ENCODE measurements at places on chromosomes 6 and 20.

DNA sequence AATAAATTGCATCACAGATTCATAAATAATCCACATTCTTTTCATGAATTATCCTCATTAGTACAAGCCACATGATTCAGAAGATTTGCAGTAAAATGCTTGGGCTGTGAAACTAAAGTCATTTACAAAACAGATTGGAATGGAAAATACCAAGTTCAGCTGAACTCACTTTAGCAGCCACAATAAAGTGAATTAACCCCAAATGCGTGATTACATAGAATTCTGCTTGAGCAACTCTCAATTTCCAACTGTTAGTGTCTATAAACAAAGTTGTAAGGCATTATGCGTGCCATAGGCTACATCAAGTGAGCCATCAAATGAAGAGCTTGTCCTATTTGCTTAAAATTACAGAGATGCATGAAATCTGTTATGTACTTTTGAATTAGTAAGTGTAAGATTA lies 60.4 kb upstream of the GFRAL start:
- DNase-seq = no peak

DNA sequence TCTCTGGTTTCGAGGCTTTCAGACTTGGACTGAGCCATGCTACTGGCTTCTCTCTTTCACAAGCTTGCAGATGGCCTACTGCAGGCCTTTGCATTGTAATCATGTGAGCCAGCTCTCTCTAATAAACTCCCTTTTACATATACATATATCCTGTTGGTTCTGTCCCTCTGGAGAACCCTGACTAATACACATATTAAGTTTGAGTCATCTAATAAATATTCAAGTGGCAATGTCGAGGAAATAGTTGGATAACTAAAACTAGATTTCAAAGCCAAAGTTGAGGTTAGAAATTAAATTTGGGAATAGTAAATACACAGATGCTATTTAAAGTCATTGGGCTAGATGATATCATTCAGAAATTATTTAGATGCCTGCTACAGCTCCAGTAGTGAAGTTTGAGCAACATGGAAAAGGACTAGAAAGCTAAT lies 1343.4 kb downstream of the GRIK2 start:
- DNase-seq = no peak

GRCh38 chr20:48740292-48740649 lies 87.5 kb downstream of the PREX1 start:
- no peak for DNase-seq

- no peak for DNase-seq
Observed at GRCh38 chr6:33935439-33936080, 131.8 kb upstream of the MLN start.

DNA sequence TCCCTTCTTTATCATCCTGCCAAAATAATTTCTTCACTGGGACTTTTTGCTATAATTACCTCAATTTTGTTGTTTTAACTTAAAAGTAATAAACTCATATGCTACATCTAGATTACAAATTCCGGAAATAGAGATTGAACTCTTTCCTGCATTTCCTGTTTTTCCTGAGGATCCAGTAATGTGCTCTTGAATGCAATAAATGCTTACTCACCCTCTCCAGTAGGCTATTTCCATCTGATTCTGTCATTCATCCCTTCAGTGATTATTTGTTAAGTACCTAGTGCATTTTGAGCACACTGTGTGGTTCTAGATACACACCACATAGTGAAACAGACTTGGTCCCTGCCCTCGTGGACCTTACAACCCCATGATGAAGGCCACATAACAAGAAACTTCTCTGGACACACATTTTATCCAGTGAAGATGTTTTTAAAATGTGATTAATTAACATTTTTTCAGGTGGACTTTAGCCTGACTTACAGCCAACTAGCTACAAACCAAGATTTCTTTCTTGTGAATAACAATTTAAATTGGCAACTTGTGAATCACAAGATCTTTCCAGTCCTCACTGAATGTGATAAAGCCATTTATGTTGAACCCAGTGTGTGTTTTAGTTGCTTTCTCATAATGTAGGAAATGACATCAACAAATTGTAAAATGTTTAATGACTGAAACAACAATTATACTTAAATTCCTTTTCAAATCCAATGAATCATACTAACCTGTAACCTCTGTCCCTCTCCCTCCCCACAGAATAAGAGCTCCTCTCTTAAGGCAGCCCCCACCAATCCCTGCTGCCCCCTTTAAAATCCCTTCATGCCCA lies 272.3 kb downstream of the KHDC1L start:
- peak; percentile 35 for DNase-seq

DNA sequence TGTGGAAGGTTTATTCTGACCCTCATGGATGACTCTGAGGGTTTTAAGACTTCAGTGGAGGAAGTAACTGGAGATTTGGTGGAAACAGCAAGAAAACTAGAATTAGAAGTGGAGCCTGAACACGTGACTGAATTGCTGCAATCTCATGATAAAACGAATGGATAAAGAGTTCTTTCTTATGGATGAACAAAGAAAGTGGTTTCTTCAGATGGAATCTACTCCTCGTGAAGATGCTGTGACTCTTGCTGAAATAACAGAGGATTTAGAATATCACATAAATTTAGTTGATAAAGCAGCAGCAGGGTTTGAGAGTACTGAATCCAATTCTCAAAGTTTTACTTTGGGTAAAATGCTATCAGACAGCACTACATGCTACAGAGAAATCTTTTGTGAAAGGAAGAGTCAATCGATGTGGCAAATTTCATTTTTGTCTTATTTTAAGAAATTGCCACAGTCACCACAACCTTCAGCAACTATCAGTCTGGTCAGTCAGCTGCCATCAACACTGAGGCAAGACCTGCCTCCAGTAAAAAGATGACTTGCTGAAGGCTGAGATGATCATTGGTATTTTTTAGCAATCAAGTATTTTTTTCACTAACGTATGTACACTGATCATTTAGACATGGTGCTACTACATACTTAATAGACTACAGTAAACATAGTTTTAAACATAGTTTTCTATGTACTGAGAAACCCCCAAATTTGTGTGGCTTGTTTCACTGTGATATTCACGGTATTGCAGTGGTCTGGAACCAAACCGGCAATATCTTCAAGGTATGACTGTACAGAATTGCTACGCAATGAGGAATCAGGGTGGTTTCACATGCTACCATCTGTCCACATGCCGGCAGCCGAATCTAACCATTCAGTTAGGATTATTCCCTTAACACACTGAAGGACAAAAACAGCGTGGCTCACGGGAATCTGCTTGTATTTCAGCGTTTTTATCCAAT lies 149.0 kb downstream of the MYB start:
- DNase-seq = no peak

DNA sequence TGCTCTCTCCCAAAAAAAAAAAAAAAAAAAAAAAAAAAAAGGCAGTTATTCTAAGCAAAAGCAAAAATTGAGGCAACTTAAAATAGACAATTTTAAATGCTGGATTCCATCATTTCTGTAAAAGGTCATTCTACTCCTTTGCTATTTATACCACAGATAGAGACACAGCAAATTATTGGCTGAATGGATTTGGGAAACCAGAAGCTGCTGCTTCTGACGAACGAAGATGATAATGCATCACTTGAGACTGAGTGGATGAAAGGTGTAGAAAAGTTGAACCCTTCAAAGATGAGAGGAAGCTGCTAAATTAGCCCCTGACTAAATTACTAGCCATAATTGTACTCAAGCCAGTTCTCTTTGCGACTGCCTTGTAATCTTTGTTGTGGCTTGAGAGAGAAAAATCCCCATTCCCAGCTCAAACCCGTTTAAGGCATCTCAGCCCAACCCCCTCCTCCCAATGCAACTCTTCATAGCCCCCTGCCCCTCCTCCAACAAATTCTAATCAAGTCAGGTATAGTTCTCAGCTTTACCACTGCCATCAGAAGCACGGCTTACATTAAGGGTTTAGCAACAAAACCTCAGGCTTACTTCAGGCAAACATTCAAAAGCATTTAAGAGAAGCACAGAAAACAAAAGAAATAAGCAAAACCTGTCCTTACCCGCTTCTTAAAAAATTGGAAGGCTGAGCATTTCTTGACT lies 1.0 kb downstream of the SGK1 start:
- DNase-seq = no peak

DNA sequence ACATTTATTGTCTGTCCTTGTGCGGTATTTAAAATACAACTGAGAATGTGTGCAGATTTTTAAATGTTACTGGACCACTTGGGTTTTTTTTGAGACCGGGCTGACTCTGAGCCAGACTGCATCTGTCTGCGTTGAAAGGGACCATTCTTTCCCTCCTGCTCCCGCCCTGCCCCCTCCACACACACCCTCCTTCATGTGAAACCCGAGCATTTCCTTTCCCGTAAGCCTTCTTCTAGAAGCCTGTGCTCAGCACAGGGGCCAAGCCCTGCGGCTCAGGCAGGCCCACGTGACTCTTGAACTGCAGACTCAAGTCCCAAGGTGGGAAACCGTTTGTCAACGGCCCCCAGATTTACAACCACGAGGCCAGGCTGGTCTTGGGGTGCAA lies 82.7 kb upstream of the FOXC1 start:
- DNase-seq = no peak

DNA sequence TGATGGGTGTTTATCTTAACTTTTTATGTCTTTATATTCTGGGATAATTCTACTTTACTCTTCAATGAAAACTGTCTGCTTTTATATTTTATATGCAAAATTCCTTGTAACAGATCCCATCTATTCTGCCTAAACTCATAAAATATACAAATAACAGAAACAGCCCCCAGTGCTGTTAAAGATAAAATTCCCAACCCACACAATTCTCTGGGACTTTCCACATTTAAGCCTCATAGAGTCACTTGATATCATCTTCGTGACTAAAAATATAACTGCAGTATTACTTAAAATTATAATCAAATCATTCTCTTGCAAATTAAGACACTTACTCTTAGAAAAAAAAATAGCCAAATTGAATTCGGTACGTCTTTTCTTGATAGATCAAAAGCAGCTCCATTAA lies 60.2 kb downstream of the INSM1 start:
- DNase-seq = no peak

GRCh38 chr6:166565084-166565967 lies 21.2 kb downstream of the RAMACL start:
- no peak for DNase-seq

DNA sequence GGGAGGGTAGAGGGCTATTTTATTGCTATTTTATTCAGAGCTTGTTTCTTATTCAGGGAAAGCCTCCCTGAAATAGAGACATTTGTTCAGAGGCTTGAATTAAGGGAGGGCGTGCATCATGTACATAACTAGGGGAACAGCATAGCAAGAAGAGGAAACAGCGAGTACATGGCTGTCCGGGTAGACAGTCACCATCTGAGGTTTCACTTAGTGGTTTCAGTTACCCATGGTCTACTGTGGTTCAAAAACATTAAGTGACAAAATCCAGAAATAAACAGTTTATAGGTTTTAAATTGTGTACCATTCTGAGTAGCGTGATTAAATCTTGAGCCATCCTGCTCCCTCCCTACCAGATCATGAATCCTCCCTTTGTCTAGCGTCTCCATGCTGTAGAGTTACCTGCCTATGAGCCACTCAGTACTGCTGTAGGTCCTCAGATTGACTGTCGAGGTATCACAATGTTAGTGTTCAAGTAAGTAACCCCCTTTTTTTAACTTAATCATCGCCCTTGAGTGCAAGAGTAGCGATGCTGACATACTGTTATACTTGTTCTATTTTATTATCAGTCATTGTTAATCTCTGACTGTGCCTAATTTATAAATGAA lies 791.5 kb downstream of the TFAP2A start:
- no peak for DNase-seq

DNA sequence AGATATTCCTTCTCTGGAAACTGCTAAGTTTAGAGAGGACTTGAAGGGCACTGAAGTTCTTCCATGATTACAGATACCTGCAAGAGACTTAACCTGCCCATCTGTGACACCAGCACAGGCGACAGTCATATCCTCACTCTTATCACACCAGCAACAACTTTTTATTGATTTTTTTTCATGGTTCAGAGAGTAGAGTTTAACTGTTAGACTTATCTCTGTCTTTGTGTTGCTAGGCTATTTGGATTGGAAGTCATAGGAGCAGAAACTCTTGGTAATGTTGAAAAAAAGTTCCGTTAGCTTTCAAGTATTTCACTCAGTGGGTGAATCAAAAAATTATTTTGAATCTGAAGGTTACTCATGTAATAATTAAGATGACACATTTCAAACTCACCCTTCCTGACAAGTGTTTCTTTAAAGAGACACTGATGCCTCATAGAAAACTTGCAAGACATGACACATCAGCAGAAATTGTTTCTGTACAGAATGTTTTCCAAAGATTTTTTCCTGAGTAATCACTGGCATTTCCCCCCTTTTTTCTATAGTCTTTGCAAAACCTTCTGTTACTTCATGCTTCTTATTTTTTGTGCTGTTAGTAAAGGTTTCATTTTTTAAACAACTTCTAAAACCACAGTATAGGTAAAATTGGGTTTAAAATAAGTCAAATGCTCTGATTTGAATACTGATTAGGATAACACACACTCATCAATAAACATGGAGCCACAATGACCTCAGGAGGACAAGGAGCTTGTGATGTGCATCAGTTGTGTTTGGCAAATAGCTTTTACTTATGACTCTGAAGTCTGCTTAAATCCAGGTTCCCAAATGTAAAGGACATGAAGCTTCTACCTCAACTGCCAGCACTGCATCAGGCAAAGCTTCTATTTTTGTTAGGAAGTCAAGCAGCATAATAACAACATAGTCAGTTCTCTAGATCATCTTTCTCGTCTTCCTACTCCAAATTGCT lies 252.9 kb upstream of the MAN1A1 start:
- DNase-seq = no peak

DNA sequence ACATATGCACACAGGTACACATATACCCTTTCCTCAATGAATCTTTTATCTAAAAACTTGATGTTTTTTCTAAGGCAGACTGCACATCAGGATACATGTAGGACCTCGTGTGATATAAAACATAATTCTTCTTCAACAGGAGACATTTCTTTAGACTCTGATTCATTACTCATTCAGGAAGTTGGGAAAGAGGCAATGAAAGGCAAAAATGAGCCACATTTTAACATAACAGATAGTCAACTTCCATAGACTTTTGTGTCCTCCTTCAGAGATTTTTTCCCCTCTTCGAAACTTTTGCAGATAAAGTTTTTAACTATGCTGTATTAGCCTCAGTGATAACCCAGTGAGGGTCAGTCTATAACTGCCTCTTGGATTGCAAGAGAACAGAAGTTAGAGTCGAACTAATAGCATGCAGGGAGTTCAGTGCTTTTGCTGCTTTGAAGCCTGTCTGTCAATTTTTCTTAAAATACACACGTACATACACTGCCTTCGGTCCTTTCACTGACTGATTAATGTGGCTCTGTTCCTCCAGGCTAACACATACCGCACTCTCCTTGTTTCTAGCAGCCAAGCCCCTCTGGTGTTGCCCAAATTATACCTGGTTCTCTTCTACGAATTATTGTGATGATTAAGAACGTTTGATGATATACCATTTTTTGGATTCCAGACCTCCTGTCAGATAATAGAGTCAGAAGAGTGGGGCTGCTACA lies 562.5 kb upstream of the MAP3K7 start:
- no peak for DNase-seq

- DNase-seq = no peak
Observed at GRCh38 chr6:121867095-121867494, 431.6 kb downstream of the GJA1 start.

GRCh38 chr6:140480852-140481251 lies 1106.4 kb upstream of the CITED2 start:
- DNase-seq = no peak

GRCh38 chr6:122726649-122727048 lies 52.9 kb upstream of the FABP7 start:
- peak; percentile 58 for DNase-seq
